Endodermal cell (in vitro differentiated cells): ENCODE measurements at places on chromosomes 4 and X.

DNA sequence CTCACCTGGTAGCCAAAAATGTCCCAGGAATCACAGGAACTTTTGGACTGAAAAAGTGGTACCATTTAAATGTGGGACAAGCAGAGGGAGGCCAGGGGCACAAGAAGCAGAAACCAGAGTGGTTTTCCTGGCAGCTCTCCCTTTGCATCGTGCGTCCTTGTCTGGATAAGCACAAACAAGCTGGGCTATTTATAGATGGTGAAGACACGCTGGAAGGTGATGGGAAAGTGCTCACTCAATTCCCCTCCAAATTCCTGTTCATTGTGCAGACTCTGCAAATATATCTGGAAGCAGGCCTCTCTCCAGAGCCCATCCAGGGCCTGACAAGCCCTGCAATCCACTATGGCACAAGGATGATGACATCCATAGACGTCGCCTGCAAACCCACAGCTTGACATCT, 63.6 kb upstream of the MAP3K15 start:
- DNase-seq = no peak

DNA sequence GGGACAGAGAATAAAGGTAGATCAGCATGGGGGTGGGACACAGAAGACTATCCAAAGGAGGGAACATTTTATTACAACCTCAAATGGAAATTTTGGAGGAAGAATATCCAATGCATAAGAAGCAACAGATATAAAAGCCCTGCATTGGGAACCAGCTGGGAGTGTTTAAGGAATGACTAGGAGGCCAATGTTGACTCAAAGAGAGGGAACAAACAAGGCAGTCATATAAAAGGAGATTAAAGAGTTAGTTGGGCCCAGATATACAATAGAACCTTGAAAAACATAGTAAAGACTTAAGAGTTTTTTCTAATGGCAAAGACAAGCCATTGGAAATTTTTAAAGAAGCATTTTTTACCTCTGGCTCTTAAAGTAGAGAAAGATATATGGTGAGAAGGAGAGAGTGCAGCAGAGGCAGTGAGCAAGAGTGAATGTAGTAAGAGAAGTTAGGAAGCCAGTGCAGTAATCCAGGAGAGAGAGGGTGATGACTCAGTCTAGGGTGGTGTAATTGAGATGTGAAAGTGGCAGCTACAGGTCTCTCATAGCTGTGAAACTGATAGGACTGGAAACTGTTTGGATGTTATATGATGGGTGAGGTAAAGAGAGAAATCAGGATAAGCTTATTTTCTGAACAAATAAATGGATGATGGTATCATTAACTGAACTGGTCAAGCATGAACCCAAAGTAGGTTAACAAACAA, 182.2 kb upstream of the ATOH1 start:
- DNase-seq = no peak

GRCh38 chrX:28016823-28017222, 35.6 kb upstream of the DCAF8L1 start:
- no peak for DNase-seq

- no peak for DNase-seq
These were observed 24.0 kb downstream of the CDKN2AIP start for GRCh38 chr4:183468210-183469095.

DNA sequence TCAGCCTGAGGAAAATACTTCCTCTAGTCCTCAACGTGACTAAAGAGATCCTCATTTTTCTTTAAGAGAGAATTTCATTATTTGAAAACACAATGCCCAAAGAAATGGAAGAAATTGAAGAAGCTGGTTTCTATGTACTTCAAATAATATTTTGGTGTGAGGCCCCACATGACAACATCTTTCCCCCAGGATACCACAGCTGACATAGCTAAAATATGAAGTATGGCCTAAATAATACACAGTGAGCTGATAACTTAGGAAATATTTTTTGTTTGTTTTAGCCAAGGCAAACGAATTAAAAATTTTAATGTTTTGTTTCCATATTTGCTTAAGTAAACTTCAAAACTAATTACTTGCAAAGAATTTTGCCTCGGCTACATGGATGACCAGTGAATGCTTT, 149.2 kb downstream of the CBR4 start:
- no peak for DNase-seq

GRCh38 chr4:121146530-121146929, 17.6 kb downstream of the TNIP3 start:
- DNase-seq = no peak

DNA sequence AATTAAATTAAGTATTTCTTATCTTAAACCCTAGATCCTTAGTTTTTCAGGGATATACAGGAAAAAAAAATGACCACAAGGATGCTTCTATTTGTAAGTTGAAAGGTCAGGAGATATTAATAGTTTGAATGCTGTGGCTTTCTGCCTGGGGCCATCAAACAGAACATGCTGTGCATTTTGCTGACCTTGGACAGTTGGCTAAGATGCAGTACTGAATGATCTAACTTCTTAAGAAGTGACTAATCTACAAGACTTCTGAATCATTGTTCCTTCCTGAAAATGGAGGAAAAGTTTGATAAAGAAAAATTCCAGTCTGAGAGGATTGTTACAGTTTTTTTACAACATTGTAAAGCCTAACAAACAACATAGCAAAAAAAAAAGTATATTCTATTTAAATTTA, 237.8 kb upstream of the JADE1 start:
- DNase-seq = no peak

- DNase-seq = no peak
These were observed 271.9 kb downstream of the GPM6A start for GRCh38 chr4:175540151-175540550.

DNA sequence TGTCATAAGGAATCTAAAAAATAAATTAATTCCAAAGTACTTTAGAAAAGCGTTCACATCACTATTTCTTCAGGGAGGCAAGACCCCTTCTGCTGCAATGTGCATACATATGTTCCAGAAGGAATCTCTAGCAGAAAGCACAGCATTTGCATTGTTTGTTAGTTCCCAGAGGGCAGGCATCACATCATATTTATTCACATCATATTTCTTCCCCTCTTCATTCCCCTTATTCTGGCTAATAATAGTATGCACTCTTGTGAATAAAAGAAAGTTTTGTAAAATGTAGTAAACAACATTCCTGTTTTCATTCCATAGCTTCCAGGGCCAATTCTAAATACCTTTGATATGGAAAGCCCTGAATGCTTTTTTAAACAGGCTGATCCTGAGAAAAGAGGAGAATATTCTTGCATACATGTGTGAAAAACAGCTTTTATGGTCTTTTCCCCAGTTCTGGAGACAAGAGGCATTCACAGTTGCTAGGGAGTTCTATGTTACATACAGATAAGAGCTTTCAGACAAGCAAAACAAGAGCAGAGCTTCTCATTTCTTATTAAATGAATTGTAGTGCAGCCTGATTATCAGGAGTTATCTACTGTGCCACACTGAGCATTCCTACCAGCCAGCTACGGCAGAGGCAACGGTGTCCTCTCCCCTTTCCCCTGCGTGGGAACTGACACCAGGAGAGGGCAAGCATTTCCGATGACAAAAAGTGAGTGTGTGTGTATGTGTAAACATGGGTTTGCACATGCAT, 15.2 kb downstream of the GATB start:
- DNase-seq = no peak

DNA sequence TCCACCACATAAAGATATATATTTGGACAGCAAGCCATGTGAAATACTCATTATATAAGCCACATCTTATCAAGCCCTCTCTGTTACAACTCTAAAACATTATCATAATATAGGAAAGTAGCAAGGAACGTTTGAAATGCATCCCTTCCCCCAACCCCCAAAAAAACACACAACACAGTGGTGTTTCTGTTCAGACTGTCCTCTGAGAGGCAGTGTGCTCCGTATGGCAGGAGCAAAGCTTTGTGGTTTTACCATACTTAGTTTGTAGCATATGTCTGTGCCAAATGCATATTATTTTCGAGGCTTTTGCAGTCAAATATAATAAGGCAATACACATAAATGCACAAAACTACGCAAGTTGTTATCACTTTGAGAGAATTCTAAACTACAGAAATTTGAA, 194.2 kb downstream of the RAPGEF2 start:
- DNase-seq = no peak

GRCh38 chr4:6115746-6116586, 84.4 kb downstream of the JAKMIP1 start:
- peak; percentile 46 for DNase-seq

GRCh38 chr4:168622600-168622999, 125.7 kb downstream of the PALLD start:
- DNase-seq = no peak

GRCh38 chr4:140256335-140256734, 102.4 kb upstream of the MAML3 start:
- peak; percentile 68 for DNase-seq

DNA sequence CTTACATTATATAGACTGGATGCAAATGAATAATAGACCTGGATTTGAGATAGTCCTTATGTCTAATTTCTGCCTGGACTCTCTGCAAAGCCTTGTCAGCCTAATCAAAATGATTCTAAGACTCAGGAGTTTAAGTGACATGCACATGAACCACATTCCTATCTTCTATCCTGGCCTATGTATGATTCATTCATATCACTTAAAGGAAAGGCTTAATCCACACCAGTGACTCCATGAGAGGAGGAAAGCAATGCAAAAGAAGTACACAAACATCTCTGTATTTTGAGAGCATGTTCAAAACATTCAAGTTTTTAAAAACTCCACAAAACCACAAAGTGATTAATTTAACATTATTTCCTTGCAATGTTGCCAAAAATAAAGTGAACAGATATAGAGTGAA, 14.6 kb downstream of the AMOT start:
- no peak for DNase-seq

DNA sequence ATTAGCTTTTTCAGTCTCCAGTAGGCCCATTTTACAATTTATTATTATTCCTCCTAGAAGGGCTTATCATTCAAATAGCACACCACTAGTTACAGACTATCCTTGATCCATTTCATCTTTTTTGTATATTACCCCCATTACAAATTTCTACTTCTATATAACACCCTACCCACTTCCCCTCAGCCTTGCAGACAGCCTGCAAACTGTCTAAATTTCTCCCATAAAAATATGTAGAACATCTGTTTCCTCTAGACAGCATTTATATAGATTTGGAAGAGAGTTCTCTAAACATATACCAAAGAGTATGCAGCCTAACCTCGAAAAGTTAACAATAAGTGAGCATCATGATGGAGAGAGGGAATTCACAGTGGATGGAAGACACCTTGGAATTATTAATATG, 30.8 kb downstream of the COMMD8 start:
- DNase-seq = no peak

DNA sequence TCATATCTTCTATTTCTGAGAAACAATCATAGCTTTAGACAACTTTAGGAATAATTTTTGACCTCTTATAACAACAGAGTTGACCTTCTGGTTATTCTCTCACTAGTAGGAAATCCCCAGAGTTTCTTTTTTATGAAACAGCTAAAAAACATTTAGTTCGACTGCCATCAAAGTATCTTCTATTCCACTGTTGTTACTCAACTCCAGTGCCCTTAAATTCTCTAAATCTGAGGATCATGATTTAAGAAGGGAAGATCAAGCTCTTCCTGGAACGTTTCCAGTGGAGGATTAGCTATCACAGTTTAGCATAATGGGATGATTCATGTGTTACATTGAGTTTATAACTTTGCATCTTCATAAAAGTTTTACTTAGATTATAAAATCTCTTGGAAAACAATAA, 134.9 kb upstream of the VEGFC start:
- DNase-seq = no peak

DNA sequence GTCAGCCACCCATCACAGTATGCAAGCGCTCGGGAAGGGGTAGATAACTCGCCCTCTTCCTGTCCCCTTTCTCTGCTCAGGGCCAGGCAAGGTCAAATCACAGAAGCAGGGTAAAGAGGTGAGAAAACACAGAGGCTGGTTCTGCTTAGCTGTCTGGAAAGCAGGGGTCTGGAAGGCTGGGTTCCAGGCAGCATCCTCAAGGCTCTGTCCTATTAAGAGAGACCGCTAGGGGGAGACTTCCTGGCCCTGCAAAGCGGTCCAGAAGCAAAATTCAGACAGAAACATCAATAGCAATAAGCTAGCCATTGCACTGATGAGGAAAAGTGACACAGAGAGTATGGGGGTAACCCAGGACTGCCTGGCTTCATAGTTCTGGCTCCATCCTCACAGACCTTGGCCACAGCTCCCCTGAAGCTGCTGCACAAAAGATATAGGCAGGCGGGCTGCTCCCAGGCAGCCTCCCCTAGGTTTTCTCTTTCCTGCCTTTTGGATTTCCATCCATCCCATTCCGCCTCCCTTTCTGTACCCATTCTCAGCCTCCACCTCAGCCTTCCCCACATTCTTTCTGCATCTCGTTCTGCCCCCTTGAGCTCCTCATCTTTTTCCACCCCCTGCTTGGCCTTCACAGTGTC, 308.5 kb downstream of the EVC2 start:
- DNase-seq = peak; percentile 78

GRCh38 chr4:80678413-80678812, 342.9 kb downstream of the CFAP299 start:
- no peak for DNase-seq

- DNase-seq = no peak
These were observed 19.6 kb downstream of the MGST2 start for GRCh38 chr4:139685180-139685579.

- DNase-seq = no peak
These were observed 11.6 kb downstream of the ARMCX5 start for GRCh38 chrX:102610905-102611304.

- no peak for DNase-seq
These were observed 136.5 kb upstream of the GALNTL6 start for GRCh38 chr4:171676555-171677215.

- no peak for DNase-seq
These were observed 311.9 kb downstream of the OPHN1 start for GRCh38 chrX:68121371-68121770.

DNA sequence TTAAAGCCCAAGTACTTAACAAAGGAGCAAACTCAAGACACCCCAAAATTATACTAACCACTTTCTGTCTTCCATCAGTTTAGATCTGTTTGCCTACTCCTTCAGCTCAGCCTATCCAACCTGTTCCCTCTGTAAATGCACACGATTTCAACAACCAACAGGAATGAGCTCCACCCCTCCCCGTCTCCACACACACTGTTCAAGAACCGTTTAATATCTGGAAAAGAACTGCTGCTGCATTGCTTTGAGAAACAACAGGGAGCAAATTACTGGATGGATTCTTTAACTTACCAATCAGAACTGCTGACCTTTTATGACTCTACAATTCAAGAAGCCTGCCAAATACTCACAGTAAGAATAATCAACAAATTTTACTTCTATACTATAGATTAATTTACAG, 87.0 kb downstream of the FBXW7 start:
- no peak for DNase-seq

GRCh38 chr4:15479089-15479912, 9.6 kb downstream of the CC2D2A start:
- peak; percentile 94 for DNase-seq

DNA sequence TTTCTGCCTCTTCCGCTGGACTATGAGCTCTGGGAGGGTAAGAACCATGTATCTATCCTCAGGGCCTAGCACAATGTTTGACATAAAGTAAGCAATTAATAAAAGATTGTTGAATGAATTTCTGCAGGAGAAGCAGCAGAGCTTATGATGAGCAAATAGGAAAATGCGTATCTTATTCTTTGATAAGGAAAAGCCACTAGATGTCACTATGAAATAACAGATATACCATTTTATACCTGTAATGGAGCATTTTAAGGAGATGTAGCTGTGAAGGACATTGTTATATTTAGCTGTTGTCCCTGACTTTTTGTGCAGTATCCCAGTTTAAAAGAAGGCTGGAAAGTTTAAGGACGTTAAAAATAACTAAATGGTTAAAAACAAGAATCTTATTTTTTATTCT, 147.2 kb upstream of the MBNL3 start:
- DNase-seq = no peak
